GM23248 (cell line): ENCODE measurements at places on chromosomes 11 and 22.

GRCh38 chr11:131246156-131246555, 124.3 kb upstream of the NTM start:
- no peak for DNase-seq
- no peaks in the 10 kb centered on the region for H3K36me3 ChIP-seq
- H3K4me1 ChIP-seq, result no peaks in the 10 kb centered on the region
- H3K27me3 ChIP-seq, result peaks cover 90% of the 10 kb centered on the region

DNA sequence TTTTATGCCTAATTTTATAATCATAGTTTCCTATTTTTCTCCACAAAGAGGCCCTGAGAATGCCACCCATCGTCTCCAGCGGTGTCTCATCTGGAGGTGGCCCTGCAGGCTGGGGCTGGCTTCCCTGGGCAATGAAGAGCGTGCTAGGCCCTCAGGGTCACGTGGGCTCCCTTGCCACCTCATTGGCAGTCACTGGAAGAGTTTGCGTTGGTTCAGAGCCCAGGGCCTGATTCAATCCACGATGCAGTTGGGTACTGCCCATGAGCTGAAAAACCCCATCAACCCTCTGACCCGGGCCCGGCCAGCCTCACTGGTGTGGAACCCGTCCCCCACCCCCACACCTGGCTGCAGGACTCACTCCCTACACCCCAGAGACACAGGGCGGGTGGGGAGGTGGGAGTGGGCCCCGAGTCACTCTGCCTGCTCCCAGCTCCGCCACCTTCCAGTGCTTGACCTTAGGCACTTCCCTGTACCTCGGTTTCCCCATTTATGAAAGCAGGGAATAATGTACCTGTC, 43.4 kb upstream of the A4GALT start:
- DNase-seq, result no peak
- no peaks in the 10 kb centered on the region for H3K36me3 ChIP-seq
- no peak overlapping the region for H3K4me3 ChIP-seq
- H3K27ac ChIP-seq, result no peak overlapping the region
- no peaks in the 10 kb centered on the region for H3K4me1 ChIP-seq

DNA sequence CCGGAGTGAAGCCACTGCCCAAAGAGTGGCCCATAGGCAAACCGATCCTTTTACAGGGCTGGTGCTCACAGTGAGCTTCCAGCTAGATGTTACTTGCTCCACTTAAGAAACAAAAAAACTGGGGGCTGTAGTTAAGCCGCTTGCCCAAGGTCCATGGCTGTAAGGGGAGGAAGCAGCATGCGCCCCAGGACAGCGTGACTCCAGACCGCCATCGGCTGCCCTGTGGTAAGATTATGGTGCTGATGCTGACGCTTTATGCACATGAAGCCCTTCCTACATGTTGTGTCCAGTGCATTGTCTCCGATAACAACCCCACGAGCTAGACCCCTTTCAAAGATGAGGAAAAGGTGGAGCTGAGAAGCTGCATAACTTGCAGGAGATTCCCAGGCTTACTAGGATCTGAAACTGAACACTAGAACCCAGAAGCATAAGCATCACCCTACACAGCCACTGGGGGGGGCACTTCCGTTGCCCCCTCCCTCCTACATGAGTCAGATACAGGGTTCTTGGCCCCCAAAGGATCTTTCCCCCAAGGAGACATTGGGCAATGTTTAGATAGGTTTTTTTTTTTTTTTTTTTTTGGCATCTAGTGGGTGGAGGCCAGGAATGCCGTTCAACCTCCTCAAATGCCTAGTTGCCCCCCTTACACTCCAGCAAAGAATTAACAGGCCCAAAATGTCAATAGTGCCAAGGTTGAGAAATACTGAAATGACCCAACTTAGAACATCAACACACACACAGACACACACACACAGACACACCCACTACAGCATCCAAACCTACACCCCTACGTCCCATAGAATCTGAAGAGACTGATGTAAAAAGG, 53.9 kb downstream of the MN1 start:
- no peaks in the 10 kb centered on the region for H3K36me3 ChIP-seq
- DNase-seq, result peak; percentile 51
- H3K27me3 ChIP-seq, result no peaks in the 10 kb centered on the region
- H3K4me3 ChIP-seq, result peak overlapping the region; percentile 46; the same call in 1 of the 2 replicates
- peaks cover 54% of the 10 kb centered on the region for H3K4me1 ChIP-seq

DNA sequence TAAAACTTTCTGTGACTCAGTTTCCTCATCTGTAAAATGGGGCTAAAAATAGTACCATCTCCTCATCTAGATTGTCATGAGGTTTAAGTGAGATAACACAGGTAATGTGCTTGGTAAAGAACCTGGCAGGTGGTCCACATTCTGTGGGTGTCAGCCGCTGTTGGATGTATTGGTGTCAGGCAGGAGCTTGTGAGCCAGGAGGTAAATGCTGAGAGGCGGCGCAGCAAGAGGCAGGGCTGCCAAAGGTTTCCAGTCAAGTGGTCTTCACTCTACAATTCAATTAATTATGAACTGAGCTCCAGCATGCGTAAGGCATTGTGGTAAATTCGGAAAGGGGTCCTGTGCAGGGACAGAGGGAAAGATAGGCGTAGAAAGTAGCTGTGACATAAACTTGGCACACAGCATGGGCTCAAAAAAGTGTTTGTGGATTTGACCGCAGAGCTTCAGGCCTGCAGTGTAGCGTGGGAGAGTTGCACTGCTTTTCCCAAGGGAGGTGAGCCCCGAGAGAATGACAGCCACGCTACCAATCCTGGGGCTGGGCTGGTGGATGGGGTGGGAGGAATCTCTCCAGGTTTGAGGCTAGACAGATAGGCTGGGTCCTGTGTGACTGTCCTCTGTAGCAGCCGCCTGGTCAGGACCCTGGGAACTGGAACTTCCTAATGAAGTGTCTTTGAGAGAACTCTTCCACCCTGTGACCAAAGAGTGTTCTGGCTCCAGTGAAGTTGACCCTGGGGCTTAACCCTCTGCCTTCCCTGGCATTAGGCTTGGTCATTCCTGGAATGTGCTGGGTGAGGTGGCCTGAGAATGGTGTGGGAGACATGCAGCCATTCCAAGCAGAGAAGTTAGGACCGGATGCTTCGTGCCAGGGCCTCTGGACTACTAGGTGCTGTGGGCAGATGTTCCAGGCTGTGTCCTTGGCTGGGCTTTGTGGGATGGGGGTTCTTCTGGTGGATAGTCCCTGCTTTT, 122.4 kb downstream of the FEZ1 start:
- no peak overlapping the region for H3K27ac ChIP-seq
- H3K27me3 ChIP-seq, result peaks cover 10% of the 10 kb centered on the region
- no peaks in the 10 kb centered on the region for H3K36me3 ChIP-seq

- no peaks in the 10 kb centered on the region for H3K27me3 ChIP-seq
- no peak overlapping the region for H3K4me3 ChIP-seq
- peaks cover 78% of the 10 kb centered on the region for H3K4me1 ChIP-seq
- DNase-seq, result peak; percentile 98
These were observed 70.5 kb upstream of the BLID start for GRCh38 chr11:122186439-122187080.

GRCh38 chr11:45107029-45107428, 39.4 kb upstream of the PRDM11 start:
- H3K4me3 ChIP-seq, result no peak overlapping the region
- H3K36me3 ChIP-seq, result no peaks in the 10 kb centered on the region
- peaks cover 4% of the 10 kb centered on the region; the same call in 1 of the 2 replicates for H3K27me3 ChIP-seq
- no peak for DNase-seq
- H3K4me1 ChIP-seq, result peaks cover 13% of the 10 kb centered on the region

GRCh38 chr11:119602745-119603373, 126.1 kb downstream of the NECTIN1 start:
- H3K27ac ChIP-seq, result no peak overlapping the region
- H3K27me3 ChIP-seq, result peaks cover 17% of the 10 kb centered on the region
- H3K4me3 ChIP-seq, result no peak overlapping the region
- no peaks in the 10 kb centered on the region for H3K36me3 ChIP-seq
- H3K4me1 ChIP-seq, result peaks cover 8% of the 10 kb centered on the region

GRCh38 chr11:72789493-72790131, 4.2 kb downstream of the STARD10 start:
- peaks cover 24% of the 10 kb centered on the region for H3K4me1 ChIP-seq
- H3K27ac ChIP-seq, result no peak overlapping the region

DNA sequence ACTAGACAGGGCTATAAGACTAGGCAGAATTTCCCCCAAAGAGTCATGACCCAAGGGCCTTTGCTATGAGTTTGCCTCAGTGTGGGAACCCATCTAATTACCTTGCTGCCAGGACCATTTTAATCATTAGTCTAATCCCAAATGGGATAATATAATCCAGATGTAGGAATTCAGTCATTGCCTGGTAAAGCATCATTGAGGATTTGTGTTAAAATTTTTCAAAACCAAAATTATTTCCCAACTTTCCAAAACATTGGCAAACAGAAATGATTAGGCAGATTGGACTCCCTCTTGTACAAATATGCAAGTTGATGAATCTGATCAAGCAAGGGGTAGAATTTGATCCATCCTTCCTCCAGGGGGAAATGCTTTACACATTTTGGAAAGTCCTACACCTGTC, 16.2 kb upstream of the MMP13 start:
- no peak overlapping the region for H3K4me3 ChIP-seq
- no peaks in the 10 kb centered on the region for H3K27me3 ChIP-seq

GRCh38 chr11:92123540-92123939, 101.1 kb upstream of the FAT3 start:
- no peaks in the 10 kb centered on the region for H3K36me3 ChIP-seq
- H3K4me1 ChIP-seq, result peaks cover 19% of the 10 kb centered on the region
- peak; percentile 56 for DNase-seq

DNA sequence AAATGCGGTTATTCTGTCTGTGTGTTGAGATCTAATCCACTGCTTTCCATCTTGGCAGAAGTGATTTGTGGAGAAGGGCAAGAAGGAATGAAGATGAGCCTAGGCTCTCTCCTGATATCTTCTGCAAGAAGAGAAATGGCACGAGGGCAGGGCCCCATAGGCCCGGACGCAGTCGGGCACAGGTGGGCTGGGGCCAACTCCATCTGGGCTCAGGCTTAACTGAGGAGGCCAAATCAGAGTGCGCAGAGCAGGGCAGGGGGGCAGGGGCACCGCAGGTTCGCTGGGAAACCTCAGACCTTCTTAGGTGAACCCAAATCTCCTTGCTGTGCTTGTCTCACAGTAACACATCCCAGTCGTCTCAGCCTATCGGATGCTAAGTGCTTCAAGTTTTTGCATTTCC, 32.8 kb upstream of the BID start:
- no peak for DNase-seq
- no peaks in the 10 kb centered on the region for H3K27me3 ChIP-seq
- peaks cover 15% of the 10 kb centered on the region for H3K36me3 ChIP-seq

GRCh38 chr11:86798988-86799387, 1.4 kb upstream of the PRSS23 start:
- peaks cover 40% of the 10 kb centered on the region for H3K4me1 ChIP-seq
- H3K27ac ChIP-seq, result peak overlapping the region; percentile 73
- DNase-seq, result peak; percentile 93
- H3K36me3 ChIP-seq, result no peaks in the 10 kb centered on the region
- H3K4me3 ChIP-seq, result no peak overlapping the region

DNA sequence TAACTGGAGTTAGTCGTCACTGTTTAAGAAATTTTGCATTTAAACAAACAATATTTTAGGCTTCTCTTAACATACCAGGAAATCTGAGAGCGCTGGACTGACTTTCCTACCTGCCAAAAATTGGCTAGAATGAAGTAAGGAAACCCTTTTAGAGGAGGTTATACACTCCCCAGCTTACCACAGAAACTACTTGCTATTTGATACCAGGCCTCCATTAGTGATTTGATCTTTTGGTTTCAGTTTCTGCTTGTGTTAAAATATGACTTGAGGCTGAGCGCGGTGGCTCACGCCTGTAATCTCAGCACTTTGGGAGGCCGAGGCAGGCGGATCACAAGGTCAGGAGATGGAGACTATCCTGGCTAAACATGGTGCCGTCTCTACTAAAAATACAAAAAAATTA, 419.9 kb downstream of the LRRC4C start:
- no peak overlapping the region for H3K27ac ChIP-seq
- H3K36me3 ChIP-seq, result no peaks in the 10 kb centered on the region
- H3K27me3 ChIP-seq, result no peaks in the 10 kb centered on the region
- H3K4me3 ChIP-seq, result no peak overlapping the region
- DNase-seq, result no peak
- no peaks in the 10 kb centered on the region for H3K4me1 ChIP-seq

- no peak overlapping the region for H3K4me3 ChIP-seq
- peaks cover 7% of the 10 kb centered on the region; the same call in 1 of the 2 replicates for H3K4me1 ChIP-seq
- H3K27me3 ChIP-seq, result no peaks in the 10 kb centered on the region
- H3K27ac ChIP-seq, result no peak overlapping the region
- no peak for DNase-seq
These were observed 207.1 kb upstream of the ARHGAP20 start for GRCh38 chr11:110919241-110919922.

- H3K27ac ChIP-seq, result no peak overlapping the region
- no peak for DNase-seq
- H3K27me3 ChIP-seq, result no peaks in the 10 kb centered on the region
- H3K4me3 ChIP-seq, result no peak overlapping the region
- peaks cover 2% of the 10 kb centered on the region; the same call in 1 of the 2 replicates for H3K4me1 ChIP-seq
These were observed 13.9 kb downstream of the STX3 start for GRCh38 chr11:59769111-59769510.

GRCh38 chr11:205221-206001, 1.8 kb downstream of the BET1L start:
- DNase-seq, result no peak
- H3K27ac ChIP-seq, result no peak overlapping the region
- no peaks in the 10 kb centered on the region for H3K27me3 ChIP-seq
- peak overlapping the region; percentile 93 for H3K4me3 ChIP-seq

GRCh38 chr22:37483050-37483449, 3.1 kb downstream of the MFNG start:
- DNase-seq, result no peak
- peaks cover 4% of the 10 kb centered on the region; the same call in 1 of the 2 replicates for H3K4me1 ChIP-seq
- H3K4me3 ChIP-seq, result no peak overlapping the region
- H3K36me3 ChIP-seq, result no peaks in the 10 kb centered on the region
- no peak overlapping the region for H3K27ac ChIP-seq
- H3K27me3 ChIP-seq, result 0 out of 2 replicates have a peak, but pooled peaks cover 6% of the 10 kb centered on the region

GRCh38 chr11:107592231-107592590, 1.3 kb downstream of the ELMOD1 start:
- peak overlapping the region; percentile 73; the same call in 1 of the 2 replicates for H3K4me3 ChIP-seq
- DNase-seq, result no peak
- H3K27me3 ChIP-seq, result peaks cover 23% of the 10 kb centered on the region
- no peaks in the 10 kb centered on the region for H3K36me3 ChIP-seq

DNA sequence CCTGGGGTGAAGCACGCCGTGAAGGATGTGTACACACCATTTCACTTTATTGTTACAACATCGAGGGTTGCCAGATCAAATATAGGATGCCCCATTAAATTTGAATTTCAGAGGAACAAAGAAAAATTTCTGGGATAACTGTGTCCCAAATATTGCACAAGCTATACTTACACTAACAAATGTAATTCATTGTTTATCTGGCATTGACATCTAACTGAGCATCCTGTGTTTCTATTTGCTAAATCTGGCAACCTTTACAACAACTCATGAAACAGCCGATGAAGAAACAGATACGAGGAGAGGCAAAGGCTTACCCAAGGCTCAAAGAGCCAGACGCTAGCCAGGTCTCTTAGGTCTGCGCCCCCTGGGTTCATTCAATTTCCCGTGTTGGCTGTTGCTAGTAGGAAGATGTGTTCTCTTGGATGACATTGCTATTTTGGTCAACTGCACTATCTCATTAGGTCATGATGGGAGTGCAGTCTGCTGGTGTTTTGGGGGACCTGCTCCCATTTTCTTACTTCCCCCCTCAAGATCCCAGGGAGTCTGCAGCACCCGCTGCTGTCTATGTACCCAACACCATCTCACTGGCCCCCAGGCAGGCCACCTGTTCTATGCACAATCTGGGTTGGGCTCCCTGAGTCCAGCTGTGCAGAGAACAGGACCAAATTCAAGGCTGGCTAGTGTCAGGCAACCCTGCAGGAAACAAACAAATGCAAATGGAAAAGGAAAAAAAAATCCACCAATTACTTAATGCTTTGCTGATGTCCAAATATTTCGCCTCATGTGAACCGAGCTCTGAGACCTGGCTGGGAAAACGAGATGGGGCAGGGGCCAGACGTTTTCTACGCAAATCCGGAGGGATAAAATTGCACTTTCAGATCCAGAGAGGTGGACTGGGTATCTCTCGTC, 560.9 kb downstream of the MIAT start:
- H3K4me1 ChIP-seq, result peaks cover 32% of the 10 kb centered on the region
- 0 out of 2 replicates have a peak, but pooled peaks cover 2% of the 10 kb centered on the region for H3K36me3 ChIP-seq
- no peaks in the 10 kb centered on the region for H3K27me3 ChIP-seq
- no peak overlapping the region for H3K4me3 ChIP-seq
